ENCODE measurements at places on chromosomes 5 and 9.

DNA sequence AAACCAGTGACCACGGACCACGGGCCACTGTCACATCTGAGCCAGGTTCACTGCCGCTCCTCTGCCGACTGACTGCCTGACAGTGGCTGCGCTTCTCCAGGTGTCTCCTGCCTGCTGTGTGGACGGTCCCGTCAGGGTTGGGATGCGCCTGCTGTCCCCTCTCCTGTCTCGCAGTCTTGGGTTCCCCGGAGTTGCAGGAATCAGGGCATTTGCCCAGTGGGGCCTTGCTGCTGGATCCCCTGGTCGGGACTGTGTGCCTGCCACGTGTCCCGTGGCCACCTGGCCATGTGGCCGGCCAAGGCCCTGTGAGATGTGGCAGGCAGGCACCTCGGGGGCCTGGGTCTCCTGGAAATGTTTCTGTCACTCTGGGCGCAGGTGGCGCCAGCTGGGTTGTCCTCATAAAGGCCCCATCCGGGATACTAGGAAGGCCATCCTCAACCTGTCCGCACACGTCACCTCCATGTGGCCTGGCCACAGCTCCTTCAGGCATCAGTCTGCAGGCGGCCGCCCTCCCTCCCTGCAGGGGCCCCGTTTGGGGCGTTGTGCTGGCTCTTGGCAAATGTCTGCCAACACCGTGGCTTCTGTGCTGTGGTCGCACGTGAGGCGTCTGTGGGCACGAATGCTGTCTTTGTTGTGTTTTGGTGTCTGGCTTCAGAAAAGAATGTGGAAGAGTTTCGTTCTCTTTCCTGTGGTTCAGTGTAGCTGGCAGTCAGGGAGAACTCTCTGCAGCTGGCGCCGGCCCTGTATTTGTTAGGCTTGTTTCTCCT is 6.4 kb upstream of the TOR4A start:
- DNase-seq = no peak

DNA sequence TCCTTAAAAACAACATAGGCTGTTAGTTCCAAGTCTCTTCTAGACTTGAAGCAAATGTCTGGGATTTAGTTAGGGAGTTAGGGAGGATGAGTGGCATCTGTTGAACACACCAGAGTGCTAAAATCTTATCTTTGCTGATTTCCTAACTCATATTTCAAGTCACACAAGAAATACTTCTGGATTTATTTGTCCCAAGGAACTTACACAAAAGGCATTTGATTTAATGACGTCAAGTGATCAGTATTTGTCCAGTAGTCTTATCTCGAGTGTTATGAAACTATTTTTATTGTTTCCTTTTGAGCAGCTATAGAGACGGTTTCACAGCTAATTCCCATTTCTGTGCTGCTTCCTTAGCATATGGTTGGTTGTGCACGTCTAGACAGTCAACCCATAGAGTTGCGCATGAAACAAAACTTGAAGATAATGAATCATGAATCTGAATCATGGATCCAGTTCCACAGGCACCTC is 140.5 kb upstream of the TUT7 start:
- no peak for DNase-seq

DNA sequence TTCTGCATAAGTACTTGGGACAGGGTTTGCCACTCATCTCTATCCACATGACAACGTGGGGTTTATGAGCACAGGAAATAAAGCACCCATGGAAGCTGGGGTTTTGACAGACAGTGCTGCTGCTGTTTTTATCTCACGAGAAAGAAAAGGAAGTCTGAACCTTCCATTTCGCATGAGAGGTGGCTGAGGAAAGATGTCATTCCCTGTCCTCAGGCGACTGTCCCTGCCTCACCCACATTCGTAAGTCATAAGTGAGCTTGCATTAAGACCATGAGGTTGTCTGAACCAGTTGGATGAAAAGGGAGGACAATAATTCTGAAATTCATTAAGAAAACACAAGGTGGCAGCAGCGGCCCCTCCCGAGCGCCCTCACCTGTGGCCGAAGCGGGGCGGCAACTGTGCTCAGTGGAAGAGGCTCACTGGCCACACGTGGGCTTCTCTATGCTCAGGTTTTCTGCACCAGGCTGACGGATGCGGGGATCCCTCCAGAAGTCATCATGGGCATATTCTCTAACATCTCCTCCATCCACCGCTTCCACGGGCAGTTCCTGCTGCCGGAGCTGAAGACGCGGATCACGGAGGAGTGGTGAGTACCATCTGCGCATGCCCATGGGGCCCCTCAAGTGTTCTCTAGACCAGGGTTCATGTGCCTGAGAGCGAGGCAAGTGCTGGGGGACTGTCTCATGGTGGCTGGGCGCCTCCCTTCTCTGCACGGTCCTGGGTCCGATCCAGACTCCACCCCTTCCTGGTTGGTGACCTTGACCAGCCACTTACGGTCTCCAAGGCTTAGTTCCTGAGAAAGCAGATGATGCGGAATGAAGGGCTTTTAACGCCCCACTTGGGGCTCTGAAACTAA is 54.7 kb upstream of the SUSD3 start:
- DNase-seq = no peak

DNA sequence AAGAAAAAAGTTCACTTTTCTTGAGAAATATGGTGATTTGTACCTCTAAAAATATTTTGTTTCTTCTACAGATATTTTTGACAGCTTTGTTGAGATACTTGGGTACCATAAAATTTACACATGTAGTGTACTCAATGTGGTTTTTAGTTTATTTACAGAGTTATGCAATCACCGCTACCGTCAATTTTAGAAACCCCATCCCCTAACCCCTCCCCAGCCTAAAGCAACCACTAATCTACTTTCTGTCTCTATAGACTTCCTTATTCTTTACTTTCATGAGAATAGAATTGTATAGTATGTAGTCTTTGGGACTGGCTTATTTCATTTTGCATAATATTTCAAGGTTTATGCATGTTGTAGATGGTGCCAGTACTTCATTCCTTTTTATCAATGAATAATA is 45.0 kb upstream of the TDRD7 start:
- no peak for DNase-seq

DNA sequence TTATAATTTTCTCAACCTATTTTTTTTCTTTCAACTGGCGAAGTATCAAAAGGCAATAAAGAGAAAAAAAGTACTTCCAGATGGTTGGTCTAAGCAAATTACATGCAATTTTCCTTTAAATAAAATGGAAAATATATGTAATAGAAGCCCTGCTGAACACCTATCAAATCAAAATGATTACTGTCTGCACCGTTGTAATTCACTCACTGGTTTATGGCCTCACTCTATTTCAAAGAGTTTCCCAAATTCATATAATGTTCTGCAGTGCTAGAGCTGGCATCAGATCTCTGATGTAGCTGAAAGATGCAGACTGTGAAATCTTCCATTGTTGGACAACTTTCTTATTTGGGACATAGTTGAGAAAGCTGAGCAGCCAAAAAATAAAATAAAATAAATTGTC is 130.3 kb downstream of the SEMA5A start:
- no peak for DNase-seq

- DNase-seq = no peak
These were observed 225.7 kb upstream of the DMRT1 start for GRCh38 chr9:615756-616155.

DNA sequence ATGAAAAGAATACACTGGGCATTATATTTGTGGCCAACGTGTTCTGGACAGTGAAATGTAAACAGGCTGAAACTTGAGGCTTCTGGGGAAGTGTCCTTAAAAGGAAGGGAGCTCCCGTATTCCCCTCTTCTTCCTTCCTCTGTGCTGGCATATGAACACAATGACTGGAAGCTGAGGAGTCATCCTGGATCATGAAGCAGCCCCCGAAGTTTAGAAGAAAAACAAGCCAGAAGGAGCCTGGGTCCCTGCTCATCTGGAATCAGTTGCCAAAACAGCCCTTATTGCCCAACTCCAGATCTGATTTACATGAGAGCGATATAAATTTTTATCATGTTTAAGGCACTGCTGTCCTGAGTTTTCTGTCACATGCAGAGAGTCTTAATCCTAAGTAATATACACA is 65.4 kb upstream of the SLC1A1 start:
- no peak for DNase-seq

GRCh38 chr5:7047511-7048261 is 334.5 kb downstream of the TENT4A start:
- no peak for DNase-seq

Measured in NCI-H1436 (cell line).